Choroid plexus epithelial cell (primary cell): ENCODE measurements at places on chromosomes 5 and 9.

- no peak for DNase-seq
These were observed 33.1 kb upstream of the TNPO1 start for GRCh38 chr5:72783354-72783753.

- DNase-seq, result peak; percentile 51
These were observed 65.4 kb upstream of the STK32A start for GRCh38 chr5:147169399-147169798.

- no peak for DNase-seq
These were observed 16.0 kb downstream of the FRRS1L start for GRCh38 chr9:109150925-109151545.

GRCh38 chr5:172789687-172790495, 18.9 kb upstream of the DUSP1 start:
- no peak for DNase-seq

GRCh38 chr5:88558366-88558765, 289.7 kb upstream of the TMEM161B start:
- DNase-seq, result no peak

GRCh38 chr5:159449925-159450324, 119.6 kb upstream of the IL12B start:
- peak; percentile 49 for DNase-seq

DNA sequence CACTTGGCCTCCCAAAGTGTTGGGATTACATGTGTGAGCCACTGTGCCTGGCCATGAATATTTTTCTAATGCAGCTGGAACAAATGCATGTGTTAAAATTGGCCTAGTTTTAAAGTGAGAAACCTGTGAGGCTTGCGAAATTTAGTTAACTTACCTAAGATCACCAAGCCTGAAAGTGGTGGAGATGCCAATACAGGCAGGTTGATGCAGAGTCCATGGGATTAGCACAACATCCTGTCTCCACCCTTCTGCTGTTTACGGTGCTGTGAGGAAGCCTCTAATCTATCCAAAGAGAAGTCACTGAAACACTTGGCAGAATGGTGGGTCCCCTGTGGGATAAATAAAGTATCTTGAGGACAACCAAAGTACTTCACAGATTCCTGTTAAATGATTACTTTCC, 98.2 kb downstream of the PCSK5 start:
- DNase-seq, result no peak

DNA sequence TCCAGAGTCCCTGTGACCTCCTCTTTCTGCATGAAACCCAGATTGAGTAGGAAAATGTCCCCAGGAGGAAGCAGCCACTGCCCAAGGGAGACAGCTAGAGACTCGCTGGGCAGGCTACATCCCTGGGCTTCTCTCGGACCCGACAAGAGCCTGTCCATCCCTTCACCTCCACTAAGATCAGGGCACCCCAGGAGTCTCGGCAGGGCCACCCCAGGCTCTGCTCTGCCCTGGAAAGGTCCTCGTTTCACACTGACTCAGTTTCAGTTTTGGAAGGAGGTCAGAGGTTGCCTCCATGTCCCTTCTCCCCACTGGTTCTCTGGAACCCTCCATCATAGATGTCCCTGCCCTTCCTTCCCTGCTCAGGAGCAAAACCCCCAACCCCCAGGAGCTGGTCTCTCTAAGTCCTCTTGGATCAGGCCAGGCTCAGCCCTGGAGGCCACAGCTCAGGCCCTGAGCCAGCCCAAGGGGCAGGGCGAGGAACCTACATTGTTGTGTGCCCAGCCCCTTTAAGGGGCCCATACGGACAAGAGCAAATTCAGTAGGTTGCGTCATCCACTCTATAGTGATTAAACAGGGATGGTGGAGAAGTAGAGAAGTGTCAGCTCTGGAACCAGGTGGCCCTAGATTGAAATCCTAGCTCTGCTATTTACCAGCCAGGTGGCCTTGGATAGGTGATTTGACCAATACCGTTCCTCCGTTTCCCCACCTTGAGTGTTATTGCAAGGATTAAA, 37.4 kb downstream of the C9orf50 start:
- DNase-seq, result no peak

GRCh38 chr5:143229896-143230675, 173.4 kb downstream of the NR3C1 start:
- no peak for DNase-seq

GRCh38 chr5:124858612-124859011, 112.2 kb upstream of the ZNF608 start:
- DNase-seq, result no peak

GRCh38 chr9:92499701-92500100, 17.4 kb upstream of the ASPN start:
- no peak for DNase-seq

DNA sequence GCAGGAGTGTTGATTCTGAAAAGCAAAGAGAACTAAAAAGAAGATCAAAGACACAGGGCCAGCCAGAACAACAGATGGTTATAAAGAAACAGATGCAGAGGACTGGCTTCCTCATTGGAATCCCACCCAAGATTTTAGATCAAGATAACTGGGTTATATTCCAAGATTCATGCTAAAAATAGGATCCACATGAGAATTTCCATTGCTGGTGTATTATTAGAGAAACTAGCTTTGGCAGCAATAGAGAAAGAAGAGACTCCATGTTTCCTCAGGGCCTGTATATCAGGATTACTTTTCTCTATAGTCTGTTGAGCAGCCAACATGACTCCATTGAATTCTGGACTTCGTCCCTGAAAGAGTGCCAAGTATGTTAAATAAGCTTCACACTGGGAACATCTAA, 367.3 kb downstream of the TUSC1 start:
- no peak for DNase-seq

DNA sequence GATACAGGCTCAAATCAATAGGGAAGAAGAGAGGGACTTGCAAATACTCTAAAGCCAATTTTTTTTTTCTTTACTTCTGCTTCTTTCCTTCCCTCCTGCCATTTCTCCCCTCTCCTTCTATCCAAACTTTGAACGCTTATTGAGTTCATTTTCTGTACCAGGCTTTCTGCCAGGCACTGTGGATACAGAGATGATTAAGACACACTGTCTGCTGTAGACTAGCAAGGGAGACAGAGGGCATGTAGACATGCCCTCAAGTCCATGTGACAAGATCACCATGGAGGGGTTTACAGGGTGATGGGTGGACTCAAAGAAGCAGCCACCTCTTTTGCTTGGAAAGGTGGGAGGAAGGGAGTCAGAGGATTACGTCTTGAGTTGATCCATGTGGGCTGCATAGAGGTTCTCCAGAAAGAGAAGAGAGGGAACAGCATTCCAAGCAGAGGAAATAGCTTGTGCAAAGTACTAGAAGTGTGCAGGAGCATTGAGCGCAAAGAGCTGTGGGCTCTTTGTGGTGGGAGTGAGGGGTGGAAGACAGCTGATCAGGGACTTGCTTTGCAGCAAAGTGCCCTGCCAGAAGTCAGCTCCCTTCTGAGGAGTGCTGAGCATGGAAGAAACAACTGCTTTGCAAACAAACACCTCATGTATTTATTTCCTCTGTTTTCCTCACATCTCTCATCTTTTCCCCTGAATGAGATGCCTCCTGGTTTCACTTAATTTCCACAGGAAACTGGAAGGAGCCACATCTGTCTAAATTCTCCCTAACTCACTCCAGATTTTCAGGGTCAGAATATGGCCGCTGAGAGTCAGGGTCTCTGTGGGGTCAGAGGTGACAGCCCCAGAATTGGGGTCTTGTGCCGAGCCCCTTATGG, 64.4 kb upstream of the COL15A1 start:
- no peak for DNase-seq

GRCh38 chr9:6938447-6938846, 180.7 kb downstream of the KDM4C start:
- peak; percentile 93 for DNase-seq

DNA sequence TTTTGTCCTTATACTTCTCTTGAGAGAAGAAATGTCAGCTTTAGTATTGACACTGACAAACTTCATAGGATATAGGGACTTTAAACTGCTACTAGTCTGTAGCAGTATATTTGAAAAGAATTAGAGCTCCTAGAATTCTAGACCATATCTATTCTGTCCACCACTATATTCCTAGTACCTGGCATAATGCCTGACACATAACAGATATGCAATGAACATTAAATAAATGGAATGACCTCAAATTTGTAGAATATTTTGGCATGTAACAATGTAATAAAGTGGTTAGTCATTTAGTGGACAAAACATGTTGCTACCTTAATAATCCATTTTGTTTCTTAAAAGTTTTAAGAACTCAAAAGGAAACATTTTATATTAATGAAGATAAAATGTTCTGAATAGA, 57.5 kb downstream of the HOMER1 start:
- no peak for DNase-seq

DNA sequence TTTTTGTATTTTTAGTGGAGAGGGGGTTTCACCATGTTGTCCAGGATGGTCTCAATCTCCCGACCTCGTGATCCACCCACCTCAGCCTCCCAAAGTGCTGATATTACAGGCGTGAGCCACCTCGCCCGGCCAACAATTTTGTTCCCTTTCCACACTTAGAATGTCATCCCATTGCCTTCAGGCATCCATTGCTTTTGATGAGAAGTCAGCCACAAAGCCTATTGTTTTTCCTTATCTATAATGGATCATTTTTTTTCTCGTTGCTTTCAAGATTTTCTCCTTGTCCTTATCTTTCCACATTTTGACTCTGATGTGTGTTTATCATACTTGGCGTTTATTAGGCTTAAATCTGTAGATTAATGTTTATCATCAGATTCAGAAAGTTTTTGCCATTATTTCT, 64.4 kb downstream of the NR6A1 start:
- no peak for DNase-seq

- no peak for DNase-seq
These were observed 17.2 kb downstream of the NKX2-5 start for GRCh38 chr5:173217626-173218397.

GRCh38 chr5:178435321-178436238, 154.6 kb downstream of the COL23A1 start:
- no peak for DNase-seq

DNA sequence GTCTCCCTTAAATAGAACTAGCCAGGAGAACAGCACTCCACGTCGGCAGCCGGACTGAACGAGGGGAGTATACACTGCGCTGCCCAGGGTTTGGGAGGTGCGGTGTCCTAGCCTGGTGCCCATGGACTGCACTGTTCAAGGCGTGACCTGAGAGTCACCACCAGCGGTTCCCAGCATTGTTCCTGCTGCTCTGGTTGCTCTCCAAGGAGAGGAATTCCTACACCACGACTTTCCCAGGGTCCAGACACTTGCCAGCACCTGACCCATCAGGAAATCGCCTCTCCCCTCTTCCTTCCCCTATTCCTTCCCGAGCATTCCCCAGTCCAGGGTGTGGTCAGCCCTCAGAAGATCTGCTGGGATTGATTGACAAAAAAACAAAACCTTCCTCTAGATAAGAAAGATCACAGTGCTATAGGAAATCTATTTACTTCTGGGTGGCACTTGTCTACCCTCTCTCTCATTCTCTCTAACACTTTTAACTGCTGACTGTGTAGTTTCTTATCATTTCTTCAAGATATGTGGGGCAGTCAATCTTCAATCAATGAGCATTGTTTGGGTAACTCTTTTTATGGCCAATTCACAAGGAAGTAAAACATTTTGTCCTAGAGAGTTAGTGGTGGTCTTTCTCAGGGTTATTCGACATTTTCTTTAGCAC, 297.8 kb upstream of the ACTBL2 start:
- no peak for DNase-seq

DNA sequence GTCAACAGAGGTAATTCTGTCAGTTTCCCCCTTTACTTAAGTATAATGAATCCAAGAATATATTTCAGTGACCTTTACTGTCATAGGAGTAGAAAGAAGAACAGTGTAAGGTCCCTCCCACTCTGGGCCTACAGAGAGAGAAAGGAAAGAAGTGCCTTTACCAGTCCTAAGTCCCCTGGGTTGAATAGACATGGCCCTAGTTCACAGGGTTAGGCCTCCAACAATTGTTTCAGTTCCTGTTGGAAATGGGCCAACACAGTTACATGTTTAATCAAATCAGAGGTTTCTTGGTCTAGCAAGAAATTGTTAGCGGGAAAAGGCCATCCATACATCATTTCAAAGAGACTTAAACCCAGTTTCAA, 605.6 kb downstream of the MTRR start:
- DNase-seq, result no peak

GRCh38 chr5:15004506-15004905, 132.9 kb upstream of the ANKH start:
- peak; percentile 31 for DNase-seq

DNA sequence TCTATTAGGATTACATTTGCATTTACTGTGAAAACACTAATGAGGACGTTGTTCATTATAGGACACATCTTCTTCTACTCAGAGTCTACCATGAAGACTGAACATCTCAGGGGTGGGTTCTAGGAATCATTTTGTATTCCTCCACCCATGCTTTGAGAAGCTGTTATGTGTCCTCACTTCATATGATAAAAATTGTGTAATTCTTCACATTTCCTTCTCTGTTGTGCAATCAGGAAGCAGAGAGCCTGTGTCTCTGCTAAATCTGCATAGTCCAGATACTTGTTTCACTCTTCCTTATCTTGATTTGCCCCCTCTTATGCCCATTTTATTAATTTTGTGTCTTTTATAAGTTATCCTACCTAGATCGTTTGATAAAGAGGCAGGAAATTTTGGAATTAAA, 97.8 kb upstream of the IQGAP2 start:
- DNase-seq, result peak; percentile 39

DNA sequence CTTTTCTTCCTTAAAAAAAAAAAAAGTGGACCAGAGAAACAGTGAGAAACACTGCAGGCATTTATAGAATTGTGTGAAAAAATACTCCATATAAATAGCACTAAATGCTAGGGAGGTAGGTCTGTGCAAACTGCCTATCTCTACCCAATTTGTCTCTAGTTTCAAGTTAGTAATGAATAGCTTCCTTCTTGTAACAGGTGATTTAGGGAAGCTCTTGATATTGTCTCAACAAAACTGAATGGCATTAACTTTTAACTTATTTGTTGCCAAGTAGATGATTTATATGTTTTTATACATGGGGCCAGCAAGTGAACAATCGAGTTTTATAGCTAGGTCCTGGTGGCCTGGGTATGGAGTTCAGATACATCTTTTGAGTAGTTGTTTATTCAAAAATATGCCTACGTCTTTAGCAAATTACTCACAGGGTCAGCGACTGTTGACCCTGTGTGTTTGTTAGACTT, 283.6 kb downstream of the NR3C1 start:
- no peak for DNase-seq

GRCh38 chr5:137560420-137560819, 61.3 kb upstream of the SPOCK1 start:
- no peak for DNase-seq

GRCh38 chr5:103973669-103974068, 411.1 kb upstream of the NUDT12 start:
- DNase-seq, result peak; percentile 1
